ENCODE measurements at places on chromosomes 1 and 21. TPM values are rescaled to one million over a fixed set of nuclear protein-coding genes. Genes with fewer than 3 reads are reported as not detected.

DNA sequence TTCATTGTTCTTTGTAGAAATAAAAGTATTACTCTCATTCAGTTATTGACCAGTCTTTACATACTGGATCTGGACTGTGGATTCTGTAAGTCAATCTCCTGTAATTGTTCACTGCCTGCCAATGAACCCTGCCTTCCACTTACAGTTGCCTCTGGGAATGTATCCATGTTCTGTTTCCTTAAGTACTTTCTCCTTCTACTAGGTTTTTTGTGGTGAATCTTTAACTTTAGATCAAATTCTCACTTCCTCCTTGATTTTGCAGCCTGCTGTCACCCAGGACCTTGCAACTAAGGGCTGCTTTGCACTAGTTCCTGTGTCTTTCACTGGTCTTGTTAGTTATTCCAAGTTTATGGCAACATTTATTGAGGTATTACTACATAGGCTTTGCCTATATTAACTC is 28.2 kb upstream of the ANKRD13C start:
- no peaks in the 10 kb centered on the region for H3K4me1 ChIP-seq
- no peaks in the 10 kb centered on the region for H3K27me3 ChIP-seq
- DNase-seq = no peak

GRCh38 chr1:54335011-54335754 is 71.0 kb downstream of the SSBP3 start:
- no peaks in the 10 kb centered on the region for H3K36me3 ChIP-seq
- DNase-seq = no peak
- H3K27me3 ChIP-seq = no peaks in the 10 kb centered on the region
- no peaks in the 10 kb centered on the region for H3K4me1 ChIP-seq
- no peak overlapping the region for H3K4me3 ChIP-seq

DNA sequence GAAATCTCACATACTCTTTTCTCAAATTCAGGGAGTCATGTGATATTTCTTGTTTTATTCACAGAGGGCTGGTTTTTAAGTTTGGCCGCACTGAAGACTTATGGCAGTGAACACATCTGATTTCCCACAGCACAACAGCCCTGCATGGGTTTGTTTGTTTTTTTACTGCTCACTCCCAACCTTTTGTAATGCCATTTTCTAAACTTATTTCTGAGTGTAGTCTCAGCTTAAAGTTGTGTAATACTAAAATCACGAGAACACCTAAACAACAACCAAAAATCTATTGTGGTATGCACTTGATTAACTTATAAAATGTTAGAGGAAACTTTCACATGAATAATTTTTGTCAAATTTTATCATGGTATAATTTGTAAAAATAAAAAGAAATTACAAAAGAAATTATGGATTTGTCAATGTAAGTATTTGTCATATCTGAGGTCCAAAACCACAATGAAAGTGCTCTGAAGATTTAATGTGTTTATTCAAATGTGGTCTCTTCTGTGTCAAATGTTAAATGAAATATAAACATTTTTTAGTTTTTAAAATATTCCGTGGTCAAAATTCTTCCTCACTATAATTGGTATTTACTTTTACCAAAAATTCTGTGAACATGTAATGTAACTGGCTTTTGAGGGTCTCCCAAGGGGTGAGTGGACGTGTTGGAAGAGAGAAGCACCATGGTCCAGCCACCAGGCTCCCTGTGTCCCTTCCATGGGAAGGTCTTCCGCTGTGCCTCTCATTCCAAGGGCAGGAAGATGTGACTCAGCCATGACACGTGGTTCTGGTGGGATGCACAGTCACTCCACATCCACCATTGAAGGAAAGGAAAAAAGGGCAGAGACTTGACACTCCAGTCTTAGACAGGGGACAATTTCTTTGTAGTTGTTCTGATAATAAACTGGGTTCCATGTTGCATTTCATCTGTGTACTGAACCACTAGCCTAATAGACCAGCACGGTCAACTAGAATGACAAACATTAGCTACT is 22.8 kb downstream of the TMEM50A start:
- H3K27ac ChIP-seq = no peak overlapping the region
- peaks cover 41% of the 10 kb centered on the region for H3K36me3 ChIP-seq
- no peaks in the 10 kb centered on the region for H3K27me3 ChIP-seq
- no peak for DNase-seq
- no peak overlapping the region for H3K4me3 ChIP-seq

- no peaks in the 10 kb centered on the region for H3K27me3 ChIP-seq
These were observed 327.1 kb downstream of the DISC1 start for GRCh38 chr1:231953660-231954059.

GRCh38 chr1:25474439-25475047 is 43.8 kb downstream of the MACO1 start:
- no peak overlapping the region for H3K4me3 ChIP-seq
- peaks cover 19% of the 10 kb centered on the region for H3K36me3 ChIP-seq
- H3K4me1 ChIP-seq = no peaks in the 10 kb centered on the region
- DNase-seq = no peak
- no peak overlapping the region for H3K27ac ChIP-seq

GRCh38 chr1:59354709-59355337 is 57.9 kb downstream of the FGGY start:
- H3K36me3 ChIP-seq = no peaks in the 10 kb centered on the region
- no peak overlapping the region for H3K27ac ChIP-seq
- no peak for DNase-seq
- no peaks in the 10 kb centered on the region for H3K4me1 ChIP-seq
- H3K4me3 ChIP-seq = no peak overlapping the region

- no peaks in the 10 kb centered on the region for H3K27me3 ChIP-seq
- no peak overlapping the region for H3K4me3 ChIP-seq
- no peaks in the 10 kb centered on the region for H3K36me3 ChIP-seq
- DNase-seq = no peak
These were observed 654.9 kb upstream of the PKN2 start for GRCh38 chr1:88029142-88029541.

DNA sequence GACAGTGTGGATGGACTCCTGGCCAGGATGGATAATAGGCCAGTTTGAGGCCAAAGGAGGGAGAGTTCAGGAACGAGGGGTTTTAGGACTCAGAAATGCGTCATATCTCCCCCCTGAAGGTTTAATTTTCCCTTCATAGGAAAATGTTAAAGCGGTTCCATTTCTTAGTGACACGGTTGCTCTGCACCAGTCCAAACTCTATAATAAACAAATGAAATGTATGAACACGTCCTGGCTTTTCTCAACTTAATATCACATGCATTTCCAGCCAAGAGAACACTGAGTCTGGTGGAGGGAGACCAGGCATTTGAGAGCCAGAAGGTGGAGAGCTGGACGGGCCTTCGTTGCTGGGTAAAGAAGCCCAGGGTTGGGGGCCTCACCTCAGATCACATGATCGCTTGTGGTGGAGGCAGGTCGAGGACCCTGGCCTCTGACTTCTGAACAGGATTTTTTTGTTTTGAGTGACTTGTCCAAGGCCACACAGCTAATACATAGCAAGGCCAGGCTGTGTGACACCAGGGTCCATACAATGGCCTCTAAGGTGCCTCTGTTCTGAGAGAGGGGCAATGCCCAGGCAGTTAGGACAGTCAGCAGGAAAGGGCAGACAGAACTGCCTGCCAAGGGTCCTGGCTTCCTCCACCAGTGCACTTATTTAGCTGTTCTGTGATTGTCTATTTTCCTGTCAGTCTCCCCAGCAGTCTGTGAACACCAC is 11.4 kb downstream of the SLC1A7 start:
- no peak for DNase-seq
- H3K36me3 ChIP-seq = no peaks in the 10 kb centered on the region
- H3K4me1 ChIP-seq = no peaks in the 10 kb centered on the region
- no peak overlapping the region for H3K27ac ChIP-seq

GRCh38 chr1:152983234-152983633 is 647 bp upstream of the SPRR1A start:
- DNase-seq = no peak
- no peak overlapping the region for H3K4me3 ChIP-seq
- H3K4me1 ChIP-seq = no peaks in the 10 kb centered on the region
- no peaks in the 10 kb centered on the region for H3K27me3 ChIP-seq
- no peak overlapping the region for H3K27ac ChIP-seq

DNA sequence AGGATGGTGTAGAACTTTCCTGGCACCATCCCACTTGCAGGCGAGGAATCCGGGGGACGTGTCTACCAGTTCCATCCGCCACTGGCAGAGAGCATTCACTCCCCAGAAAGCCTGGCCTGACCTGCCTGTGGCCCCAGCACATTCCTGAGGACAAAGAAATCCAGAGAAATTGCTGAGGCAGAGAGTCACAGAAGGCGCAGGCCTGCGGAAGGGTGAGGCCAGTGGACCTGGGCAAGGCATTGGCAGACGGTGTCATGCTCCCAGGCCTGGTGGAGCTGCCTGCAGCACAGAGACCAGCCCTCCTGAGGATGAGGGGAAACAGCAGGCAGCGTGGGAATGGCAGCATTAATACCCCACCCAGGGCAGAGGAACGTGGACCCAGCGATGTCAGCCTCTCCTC is 81.2 kb upstream of the F3 start:
- H3K4me1 ChIP-seq = no peaks in the 10 kb centered on the region
- H3K4me3 ChIP-seq = no peak overlapping the region
- H3K27me3 ChIP-seq = peaks cover 4% of the 10 kb centered on the region
- H3K27ac ChIP-seq = no peak overlapping the region
- DNase-seq = no peak

- DNase-seq = no peak
- H3K36me3 ChIP-seq = peaks cover 2% of the 10 kb centered on the region
- peaks cover 66% of the 10 kb centered on the region for H3K4me1 ChIP-seq
- no peak overlapping the region for H3K4me3 ChIP-seq
- H3K27ac ChIP-seq = no peak overlapping the region
- no peaks in the 10 kb centered on the region for H3K27me3 ChIP-seq
These were observed 7.8 kb downstream of the PIK3CD start for GRCh38 chr1:9659328-9659727.

GRCh38 chr1:174989536-174990220 is 10.1 kb upstream of the CACYBP start:
- no peak for DNase-seq
- peak overlapping the region; percentile 87 for H3K27ac ChIP-seq
- H3K27me3 ChIP-seq = no peaks in the 10 kb centered on the region

- H3K27ac ChIP-seq = no peak overlapping the region
- H3K4me1 ChIP-seq = peaks cover 33% of the 10 kb centered on the region
- H3K4me3 ChIP-seq = no peak overlapping the region
- no peak for DNase-seq
- peaks cover 51% of the 10 kb centered on the region for H3K27me3 ChIP-seq
These were observed 4.1 kb downstream of the GRHL3 start for GRCh38 chr1:24323281-24323680.

DNA sequence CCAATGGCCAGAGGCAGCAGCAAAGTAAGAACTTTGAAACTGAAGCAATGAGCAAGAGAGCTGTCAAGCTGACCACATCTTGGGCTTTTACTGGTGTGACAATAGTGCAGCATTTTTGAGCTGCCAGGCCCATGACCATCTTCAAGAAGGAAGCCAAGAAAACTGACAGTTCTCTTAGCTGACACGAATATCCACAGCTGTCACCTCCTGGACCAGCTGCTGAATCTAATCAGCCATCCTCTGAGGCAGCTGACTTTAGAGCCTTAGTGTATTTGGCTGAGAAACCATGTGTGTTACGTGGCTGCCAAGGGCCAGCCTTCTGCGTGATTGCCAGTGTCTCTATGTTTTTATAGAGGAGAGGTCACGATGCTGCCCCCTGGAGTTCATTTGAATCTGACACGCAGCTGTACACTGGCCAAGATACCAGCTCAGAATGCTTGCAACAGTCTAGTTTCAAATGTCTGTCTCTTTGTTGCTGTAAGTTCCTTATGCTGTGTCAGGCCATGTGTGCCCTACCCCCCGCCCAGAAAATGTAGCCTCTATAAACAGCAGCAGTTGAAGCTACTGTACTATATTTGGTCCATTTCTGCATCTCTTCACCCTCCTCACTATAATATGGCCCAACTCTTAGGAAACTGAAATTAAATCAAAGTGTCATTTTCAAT is 39.7 kb downstream of the PALMD start:
- H3K4me1 ChIP-seq = no peaks in the 10 kb centered on the region
- no peak overlapping the region for H3K4me3 ChIP-seq
- DNase-seq = peak; percentile 31

DNA sequence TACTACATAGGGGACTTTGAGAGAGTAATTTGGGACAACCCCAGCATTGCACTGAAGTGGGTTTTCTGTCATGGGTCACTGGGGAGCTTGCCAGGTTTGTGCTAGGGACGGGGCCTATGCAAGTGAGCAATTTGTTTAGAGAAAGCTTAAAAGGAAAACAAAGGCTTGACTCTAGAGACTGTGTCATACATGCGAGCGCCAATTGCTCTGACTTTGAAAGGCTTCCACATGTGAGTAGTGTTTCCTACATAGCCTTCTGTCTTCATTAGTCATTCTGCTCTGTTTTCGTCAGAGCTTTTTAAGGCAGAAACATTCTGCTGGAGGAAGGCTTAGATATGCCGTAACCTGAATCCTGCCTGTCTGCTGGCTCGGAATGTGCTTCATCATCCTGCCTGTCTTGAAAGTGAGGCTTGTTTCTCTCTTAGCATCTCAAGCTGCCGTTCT is 28.4 kb downstream of the TRIM45 start:
- H3K4me1 ChIP-seq = peaks cover 2% of the 10 kb centered on the region
- H3K27ac ChIP-seq = no peak overlapping the region
- H3K4me3 ChIP-seq = no peak overlapping the region
- H3K36me3 ChIP-seq = peaks cover 2% of the 10 kb centered on the region
- no peak for DNase-seq

GRCh38 chr1:158329733-158330132 is 1.6 kb downstream of the CD1B start:
- no peaks in the 10 kb centered on the region for H3K27me3 ChIP-seq
- H3K27ac ChIP-seq = no peak overlapping the region

GRCh38 chr1:23251812-23252211 is 34.5 kb upstream of the HTR1D start:
- no peaks in the 10 kb centered on the region for H3K27me3 ChIP-seq
- no peaks in the 10 kb centered on the region for H3K36me3 ChIP-seq
- H3K4me3 ChIP-seq = no peak overlapping the region
- H3K27ac ChIP-seq = no peak overlapping the region
- DNase-seq = no peak

GRCh38 chr1:209823143-209824041 is 4.4 kb upstream of the UTP25 start:
- H3K27ac ChIP-seq = no peak overlapping the region
- DNase-seq = peak; percentile 69
- H3K27me3 ChIP-seq = no peaks in the 10 kb centered on the region
- H3K36me3 ChIP-seq = no peaks in the 10 kb centered on the region
- H3K4me1 ChIP-seq = peaks cover 7% of the 10 kb centered on the region

- no peak overlapping the region for H3K27ac ChIP-seq
- H3K27me3 ChIP-seq = no peaks in the 10 kb centered on the region
These were observed 14.1 kb downstream of the EPHA2 start for GRCh38 chr1:16141573-16142336.

The CFHR1 gene
- polyA plus RNA-seq = not detected

The ZNF683 gene
- 0.46 TPM for polyA plus RNA-seq

The SPAG17 gene
- polyA plus RNA-seq = not detected

The A3GALT2 gene
- not detected for polyA plus RNA-seq

The SPRR2G gene
- polyA plus RNA-seq = not detected

The HPDL gene
- polyA plus RNA-seq = 0.63 TPM

All from B cell (primary cell).